ENCODE measurements at places on chromosomes 2 and 18.
A peak's percentile ranks its signal among the peaks of the same experiment; 100 is the strongest.

GRCh38 chr18:66510357-66511045 is 93.4 kb downstream of the CDH19 start:
- no peak for DNase-seq

DNA sequence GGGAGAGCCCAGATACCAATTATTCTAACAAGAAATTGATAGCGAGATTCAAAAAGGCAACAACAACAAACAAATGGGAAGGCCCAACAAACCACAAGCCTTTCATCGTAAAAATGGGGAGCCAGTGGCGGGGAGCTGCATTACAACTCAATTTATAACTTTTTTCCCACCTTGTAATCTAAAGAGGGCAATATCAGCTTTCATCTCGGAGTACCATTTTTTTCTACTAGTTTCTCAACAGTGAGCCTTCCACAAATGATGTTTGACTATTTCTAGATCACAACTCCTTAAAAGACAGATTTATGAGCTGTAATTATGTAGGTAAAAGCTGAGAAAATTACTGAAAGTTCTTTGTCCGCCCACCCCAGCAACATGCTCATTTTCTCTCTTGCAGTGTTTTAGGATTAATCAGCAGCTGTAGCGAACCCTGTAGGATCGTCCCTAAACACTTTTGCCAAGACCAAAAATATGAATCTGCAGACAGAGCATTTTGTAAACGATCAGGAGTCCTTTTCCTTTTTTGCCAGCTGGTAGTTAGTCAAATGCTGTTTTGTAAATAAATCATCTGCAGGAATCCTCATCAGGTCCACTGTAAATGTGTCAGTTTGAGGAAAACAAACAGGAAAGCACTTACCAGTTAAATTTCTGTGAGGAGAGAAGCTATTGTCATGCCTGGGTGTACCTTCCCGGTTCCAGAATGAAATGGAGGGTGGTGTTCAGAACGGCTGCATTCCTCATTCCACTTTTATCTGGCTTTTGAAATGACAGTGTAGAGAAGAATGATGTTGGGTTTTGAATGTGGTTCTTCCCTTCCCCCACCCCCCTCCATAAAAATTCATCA is 53.2 kb downstream of the EEF1B2 start:
- DNase-seq = peak; percentile 21

GRCh38 chr2:207403141-207403540 is 126.6 kb upstream of the CREB1 start:
- DNase-seq = no peak

DNA sequence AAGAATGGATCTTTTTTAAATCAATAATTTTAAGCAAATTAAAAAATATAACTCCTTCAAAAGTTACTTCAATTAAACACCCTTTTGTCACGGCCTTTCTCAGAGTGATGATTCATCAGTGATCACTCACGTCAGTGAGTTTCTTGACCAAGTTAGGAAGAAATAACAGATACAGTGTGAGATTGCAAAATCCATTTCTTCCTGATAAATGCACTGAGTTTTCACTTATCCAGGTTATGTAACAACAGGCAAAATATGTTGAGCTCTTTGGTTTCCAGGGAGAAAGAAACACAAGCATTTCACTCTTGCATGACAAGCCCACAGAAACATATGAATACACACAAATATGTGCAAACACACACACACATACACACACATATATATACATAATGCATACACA is 195.9 kb upstream of the CYRIA start:
- peak; percentile 20 for DNase-seq

DNA sequence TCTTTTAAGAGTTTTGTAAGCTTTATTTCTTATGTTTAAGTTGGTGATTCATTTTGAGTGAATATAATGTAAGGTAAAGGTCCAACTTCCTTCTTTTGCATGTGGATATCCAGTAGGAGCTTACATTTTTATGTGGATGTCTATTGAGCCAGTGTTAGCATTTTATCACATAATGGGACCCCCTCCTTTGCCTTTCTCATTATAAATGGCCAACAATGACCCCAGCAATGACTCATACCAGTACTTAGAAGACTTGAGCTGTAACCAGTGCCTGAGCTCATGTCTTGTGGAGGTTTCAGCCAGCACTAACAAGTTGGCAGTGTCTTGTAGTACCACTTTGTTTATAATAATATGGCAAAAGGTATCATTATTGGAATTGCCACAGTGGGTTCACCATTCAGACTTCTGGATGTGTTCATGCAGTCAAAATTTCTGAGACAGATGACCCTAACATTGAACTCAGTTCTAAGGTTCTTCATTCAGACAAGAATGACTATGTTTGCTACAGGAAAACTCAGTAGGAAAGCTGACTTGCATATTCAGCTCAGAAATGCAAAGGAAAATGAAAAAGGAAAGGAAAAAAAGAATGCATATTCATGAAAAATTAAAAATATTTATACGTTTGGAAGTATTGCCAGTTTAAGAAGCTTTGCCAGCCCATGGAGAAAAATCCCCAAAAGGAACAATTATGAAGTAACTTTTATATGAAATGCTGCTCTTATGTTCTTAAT is 41.0 kb downstream of the CDKL4 start:
- no peak for DNase-seq

- DNase-seq = no peak
Observed at GRCh38 chr2:232384466-232384865, 5.9 kb downstream of the ALPP start.

- peak; percentile 59 for DNase-seq
Observed at GRCh38 chr2:118865106-118865505, 17.7 kb upstream of the EN1 start.

DNA sequence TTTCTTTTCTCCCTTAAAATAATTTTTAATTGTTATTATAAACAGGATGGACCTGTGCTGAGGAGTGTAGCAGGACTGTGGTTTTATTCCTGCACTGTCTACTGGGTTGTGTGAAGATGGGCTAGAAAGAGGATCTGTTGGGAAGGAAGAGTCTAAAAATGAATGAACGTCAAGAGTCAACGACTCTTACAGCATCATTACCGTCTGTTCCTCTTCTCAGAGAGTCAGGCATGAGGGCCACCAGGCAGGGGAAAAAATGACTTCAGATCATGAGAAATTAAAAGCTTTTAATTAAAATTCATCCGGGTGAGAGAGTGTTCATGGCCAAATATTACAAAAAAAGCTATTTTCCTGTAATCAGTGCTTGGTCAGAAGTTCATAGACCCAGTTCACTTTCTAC is 32.6 kb downstream of the SRSF7 start:
- DNase-seq = no peak

GRCh38 chr2:183671233-183671632 is 547.0 kb downstream of the NUP35 start:
- DNase-seq = no peak

DNA sequence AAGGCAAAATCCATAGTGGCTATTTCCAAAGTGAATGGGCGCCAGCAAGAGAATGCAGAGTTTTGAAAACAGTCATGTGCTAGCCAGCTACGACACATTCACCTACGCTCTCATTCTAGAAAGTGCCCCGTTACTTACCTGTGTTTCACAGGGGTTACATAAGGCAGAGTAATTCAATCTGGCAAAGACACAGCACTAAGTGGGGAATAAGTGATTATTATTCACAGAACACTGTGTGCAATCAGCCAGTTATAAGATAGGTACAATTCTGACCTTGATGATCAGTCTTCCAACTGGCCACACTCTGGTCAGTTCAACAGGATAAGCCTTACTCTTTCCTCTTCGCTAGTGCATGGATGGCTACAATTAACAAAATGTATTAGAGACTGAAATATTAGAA is 105.8 kb downstream of the CABYR start:
- DNase-seq = no peak

- DNase-seq = no peak
Observed at GRCh38 chr2:235191978-235192377, 240.2 kb downstream of the SH3BP4 start.

- DNase-seq = no peak
Observed at GRCh38 chr2:147806846-147807245, 38.0 kb upstream of the ACVR2A start.

- DNase-seq = peak; percentile 36
Observed at GRCh38 chr2:101520246-101520645, 45.3 kb upstream of the RFX8 start.

- peak; percentile 62 for DNase-seq
Observed at GRCh38 chr2:149733936-149734685, 146.5 kb upstream of the MMADHC start.

GRCh38 chr2:40225670-40226210 is 226.2 kb downstream of the SLC8A1 start:
- no peak for DNase-seq

DNA sequence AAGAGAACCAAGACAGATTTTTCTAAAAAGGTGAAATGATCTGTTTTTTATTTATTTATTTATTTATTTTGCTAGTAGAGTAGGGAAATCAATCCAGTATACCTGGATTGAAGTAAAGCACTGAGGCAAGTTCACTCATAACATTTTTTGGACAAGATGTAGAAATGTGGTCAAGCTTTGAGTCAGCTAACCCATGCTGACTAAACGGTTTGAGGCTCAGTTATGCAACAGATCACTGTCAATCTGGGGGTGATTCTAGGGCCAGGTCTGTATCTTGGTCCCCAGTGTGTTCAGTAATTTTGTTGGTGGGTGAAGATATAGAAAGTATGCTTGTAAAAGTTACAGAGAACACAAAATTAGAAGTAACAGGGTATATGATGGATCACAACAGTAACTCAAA is 60.2 kb downstream of the RMDN2 start:
- no peak for DNase-seq
